Hair follicular keratinocyte (primary cell): ENCODE measurements at places on chromosomes 11 and 22. TPM values are rescaled to one million over a fixed set of nuclear protein-coding genes. Genes with fewer than 3 reads are reported as not detected.

Gene MYEOV
- total RNA-seq, result not detected in 2 replicates

Gene MAJIN
- not detected in 2 replicates for total RNA-seq

Gene ABCC8
- total RNA-seq, result not detected in 2 replicates

Gene MDK
- 22.3 and 55.3 TPM in 2 replicates for total RNA-seq

Gene C22orf39
- 22.3 and 27.1 TPM in 2 replicates for total RNA-seq
